ENCODE measurements at places on chromosomes 5 and 9.

- no peak for DNase-seq
Measured at GRCh38 chr5:111585291-111585690, 73.0 kb upstream of the STARD4 start.

DNA sequence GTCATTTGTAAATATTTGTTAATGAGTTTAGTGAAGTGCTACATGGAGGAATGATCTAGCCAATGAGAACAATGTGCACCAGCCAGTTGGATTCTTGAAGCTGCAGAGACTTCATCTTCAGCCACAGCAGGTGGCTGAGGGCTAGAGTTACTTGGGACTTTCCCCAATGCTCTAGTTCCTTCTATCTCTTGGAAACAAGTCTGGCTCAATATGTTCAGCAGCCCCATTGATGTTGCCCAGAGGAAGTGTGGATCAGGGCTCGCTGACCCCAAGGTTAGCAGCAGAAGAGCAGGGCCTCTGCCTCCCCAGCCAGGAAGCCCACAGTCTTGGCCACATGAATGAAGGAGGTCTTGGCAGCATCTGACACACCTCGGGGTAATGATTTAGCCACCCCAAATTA lies 117.5 kb downstream of the SLC1A3 start:
- DNase-seq: no peak

DNA sequence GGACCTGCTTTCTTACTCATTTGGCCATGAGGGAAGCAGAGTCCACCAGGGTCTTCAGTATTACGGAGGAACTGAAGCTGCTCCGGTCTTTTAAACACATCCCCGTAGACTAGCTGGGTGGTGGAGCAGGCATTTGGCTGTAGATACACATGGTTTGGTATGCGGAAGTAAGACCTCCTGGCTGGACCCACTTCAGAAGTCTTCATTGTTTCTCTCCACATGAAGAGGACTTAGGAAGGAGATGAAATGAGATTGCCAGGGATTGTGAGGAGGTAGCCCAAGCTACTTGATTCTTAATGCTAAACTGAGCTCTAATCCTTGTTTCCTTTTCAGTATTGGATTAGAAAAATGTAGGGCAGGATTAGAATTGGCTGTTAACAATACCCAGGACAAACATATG lies 32.9 kb downstream of the STXBP1 start:
- DNase-seq: no peak

- DNase-seq: no peak
Measured at GRCh38 chr5:38603691-38604090, 47.2 kb upstream of the LIFR start.

DNA sequence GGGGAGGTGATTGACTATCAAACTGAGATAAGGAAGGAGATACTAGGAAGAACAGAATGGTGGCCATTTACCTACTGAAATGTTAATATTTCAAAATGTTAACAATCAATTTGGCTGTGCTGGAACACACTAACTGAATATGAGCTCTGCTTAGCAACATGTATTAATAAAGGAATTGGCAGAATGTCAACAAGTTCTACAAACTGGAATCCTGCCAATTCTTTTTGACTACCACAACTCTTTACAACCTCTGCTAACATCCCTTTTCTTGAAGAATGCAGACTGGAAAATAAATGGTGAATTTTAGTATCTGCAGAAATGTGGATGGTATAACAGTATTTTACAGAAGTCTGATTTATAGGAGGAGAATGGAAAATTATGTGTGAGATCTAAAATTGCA lies 446.4 kb downstream of the ISL1 start:
- DNase-seq: no peak

DNA sequence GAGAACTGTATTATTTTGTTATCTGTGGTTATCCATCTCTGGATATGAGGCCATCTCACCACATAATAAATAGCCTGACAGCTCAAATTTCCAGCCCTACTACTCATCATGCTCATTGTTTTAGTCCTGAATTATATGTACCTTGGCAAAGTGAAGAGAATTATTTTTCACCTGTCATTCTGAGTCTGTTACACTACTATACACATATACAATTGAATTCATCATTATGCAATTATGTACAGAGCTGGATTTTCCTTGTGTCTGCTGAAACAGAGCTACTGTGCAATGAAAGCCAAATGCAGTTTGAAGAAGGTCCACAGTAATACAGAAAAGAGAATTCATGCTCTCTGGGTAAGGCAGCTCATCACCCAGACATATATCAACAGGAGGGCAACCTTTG lies 28.5 kb downstream of the ESM1 start:
- DNase-seq: no peak

DNA sequence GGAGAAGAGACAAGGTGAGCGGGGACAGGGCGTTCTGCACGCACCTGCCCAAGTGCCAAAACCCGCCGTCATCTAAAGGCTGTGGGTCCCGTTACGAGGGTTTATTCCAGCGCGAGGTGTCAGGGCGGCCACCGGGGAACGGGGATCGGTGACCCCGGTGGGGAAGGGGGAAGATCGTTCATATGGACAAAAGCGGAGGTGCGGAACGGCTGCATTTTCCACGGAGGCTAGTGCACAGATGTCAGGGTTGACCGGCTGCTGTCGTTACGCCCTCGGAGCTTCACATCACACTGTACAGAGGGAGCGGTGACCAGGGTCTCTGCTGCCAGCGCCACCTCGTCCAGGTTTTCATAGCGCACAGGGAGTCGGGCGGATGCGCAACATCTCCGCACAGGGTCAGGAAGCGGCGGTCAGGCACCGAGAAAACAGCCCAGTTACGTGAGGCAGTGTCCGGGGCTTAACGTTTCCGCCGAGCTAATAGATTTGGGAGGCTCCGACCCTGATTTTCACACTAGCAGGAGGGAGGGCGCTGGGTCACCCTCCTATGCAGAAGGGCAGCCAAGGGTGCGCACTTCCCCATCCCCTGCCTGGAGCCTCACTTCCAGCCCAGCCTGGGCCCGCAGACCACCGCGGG lies 13.5 kb downstream of the BTNL9 start:
- DNase-seq: no peak

DNA sequence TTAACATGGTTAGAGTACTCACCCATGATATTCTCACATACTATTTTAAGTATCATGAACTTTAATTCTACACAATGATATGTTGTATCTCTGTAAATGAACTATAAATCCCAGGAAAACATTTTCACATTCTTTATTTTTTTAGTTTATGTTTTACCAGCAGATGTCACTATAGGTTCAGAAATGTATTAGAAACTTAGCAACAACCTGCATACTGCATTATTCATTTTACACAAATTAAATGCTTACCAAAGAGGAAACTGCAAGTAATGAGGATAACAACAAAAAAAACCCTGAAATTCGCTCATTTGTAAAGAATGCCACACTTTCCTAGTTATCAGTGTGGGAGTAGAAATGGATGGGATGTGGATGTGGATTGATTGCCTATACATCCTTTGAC lies 217.5 kb upstream of the OTULINL start:
- DNase-seq: no peak

DNA sequence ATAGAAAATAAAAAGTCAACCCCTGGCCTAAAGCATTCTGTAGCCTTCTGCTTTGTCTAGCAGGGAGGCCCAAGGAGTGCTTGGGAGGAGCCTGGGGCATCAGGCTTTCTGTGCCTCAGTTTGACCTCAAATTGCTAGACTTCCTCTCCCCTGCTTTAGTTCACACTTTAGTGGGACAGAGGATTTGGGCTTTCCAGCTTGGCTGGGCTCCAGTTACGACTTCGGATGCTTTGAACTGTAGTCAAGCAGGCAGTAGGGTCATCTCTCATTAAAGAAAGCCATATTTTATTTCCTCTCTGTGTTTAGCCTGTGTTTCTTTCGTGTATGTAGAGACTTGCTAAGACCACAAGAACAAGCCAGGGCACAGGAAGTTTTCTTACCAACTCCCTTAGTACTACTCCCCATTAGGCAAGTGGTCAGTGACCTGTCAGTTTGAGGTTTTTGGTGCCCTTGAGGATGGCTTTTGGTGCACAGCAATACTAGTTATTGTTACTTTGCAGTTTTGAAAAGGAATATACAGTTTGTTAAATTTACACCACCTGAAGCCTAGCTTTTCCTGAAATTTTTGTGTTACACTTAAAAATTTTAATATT lies 334.7 kb downstream of the NDUFS4 start:
- DNase-seq: no peak

GRCh38 chr9:129573977-129574376 lies 46.9 kb downstream of the C9orf50 start:
- no peak for DNase-seq

DNA sequence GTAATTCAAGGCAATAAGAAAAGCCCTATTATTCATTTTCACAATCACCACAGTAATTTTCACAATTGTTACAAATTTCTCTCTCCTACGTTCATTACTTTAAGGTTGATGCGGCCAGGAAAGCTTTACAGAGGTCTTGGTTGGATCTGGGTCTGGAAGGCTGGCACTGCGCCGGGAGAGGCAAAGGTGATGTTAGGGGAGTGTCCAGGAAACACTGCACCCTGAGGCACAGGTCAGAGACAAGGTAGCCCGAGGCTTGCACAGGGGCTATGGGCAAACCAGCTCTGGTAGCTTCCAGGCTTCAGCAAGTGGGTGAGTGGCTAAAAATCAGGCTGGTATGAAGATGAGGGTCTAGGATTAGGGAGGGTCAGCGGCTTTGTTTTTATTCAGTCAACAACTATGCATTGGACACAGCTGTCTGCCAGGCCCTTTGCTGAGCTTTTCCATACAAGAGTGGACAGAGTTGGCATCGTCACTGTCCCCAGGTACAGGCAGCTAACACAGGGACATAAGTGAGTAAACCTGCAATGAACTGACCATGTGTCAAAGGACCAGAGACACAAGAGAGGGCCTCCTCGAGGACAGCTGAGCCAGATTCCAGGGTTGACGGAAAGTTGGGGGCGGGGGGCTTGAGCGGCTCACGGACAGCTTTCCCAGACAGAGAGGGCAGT lies 12.4 kb upstream of the TENT4A start:
- no peak for DNase-seq

DNA sequence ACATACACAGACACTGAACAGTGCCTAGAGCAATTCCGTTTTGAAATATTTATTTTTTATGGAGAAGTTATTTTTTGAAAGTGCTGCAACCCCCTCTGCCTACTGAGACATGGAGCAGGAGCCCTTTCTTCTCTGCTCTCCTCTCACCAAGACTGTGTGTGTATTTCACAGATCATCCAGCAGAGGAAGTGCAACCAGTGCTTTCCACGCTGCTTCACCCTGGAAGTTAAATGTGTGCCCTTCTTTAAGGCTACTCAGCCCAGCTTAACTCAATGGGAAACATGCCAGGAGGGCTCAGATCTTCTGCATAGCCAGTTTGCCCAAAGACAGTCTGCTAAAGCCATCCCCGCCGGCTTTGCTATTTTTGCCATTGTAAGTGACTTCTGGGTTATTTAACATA lies 606.3 kb downstream of the TLE1 start:
- DNase-seq: no peak

DNA sequence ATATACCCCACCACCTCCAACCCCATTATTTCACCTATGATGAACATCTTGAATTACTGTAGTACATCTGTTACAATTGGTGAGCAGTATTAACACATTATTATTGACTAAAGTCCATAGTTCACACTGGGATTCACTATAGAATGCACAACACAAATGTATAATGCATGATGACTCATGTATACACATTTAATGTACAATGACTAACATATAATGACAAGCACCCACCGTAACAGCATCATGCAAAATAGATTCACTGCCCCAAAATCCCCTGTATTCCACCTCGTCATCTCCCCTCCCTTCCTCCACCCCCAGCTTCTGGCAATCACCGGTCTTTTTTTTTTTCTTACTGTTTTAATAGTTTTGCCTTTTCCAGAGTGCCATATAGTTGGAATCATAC lies 47.1 kb upstream of the NEK6 start:
- no peak for DNase-seq

- DNase-seq: no peak
Measured at GRCh38 chr5:56550227-56550626, 265.1 kb upstream of the MAP3K1 start.

DNA sequence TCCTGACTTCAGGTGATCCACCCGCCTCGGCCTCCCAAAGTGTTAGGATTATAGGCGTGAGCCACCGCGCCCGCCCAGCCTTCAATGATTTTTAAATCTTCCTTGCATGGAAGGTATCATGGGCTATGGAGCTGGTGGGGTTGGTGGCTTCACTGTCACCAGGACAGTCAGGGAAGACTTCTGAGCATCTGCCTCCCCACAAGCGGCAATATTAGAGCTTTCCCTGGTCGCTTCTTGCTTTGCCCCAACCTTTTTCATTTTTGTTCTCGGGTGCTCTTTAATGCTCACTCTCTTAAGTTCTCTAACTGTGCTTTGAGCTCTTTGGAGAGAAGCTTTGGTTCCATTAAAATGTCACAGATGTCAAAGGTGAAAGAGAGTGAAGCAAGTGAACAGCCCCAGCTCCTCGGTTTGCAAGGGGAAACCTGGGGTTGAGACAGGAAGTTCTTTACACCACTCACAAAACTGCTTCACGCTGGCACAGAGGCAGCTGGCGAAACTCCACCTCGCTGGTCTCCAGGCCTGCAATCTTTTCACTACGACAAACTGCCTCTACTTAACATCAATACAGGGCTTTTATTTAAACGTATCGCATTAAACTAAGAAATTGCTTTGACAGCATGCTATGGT lies 142.5 kb upstream of the RETREG1 start:
- no peak for DNase-seq

GRCh38 chr5:159449925-159450324 lies 119.6 kb upstream of the IL12B start:
- no peak for DNase-seq

DNA sequence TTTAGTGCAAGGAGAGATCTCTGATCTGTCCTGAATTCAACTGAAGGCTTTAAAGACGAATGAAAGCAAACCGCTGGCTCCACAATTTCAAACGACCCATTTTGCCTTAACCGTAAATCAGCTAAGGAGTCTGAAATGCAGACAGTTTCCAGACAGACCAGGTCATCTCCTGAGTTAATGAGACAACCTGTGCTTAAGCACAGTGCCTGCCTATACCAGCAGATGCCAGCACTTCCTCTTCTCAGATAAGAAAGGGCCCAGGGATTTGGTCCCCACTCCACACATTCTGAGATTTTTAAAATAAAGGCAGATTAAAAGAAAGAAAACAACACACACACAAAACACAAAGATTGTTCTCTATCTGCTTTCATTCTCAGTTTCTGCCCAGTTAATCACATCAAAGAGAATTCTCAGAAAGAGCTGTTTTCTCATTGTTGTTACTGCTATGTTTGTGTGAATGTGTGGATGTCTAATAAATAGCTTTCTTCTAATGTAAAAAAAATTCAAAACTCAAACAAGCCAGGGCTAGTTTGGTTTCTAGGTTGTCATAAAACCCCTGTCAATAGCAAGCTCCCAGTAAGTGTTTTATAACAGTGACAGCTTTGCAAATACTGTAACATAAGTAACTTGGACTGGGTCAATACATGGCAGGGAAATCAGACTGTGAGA lies 157.7 kb upstream of the SLC24A2 start:
- DNase-seq: no peak

DNA sequence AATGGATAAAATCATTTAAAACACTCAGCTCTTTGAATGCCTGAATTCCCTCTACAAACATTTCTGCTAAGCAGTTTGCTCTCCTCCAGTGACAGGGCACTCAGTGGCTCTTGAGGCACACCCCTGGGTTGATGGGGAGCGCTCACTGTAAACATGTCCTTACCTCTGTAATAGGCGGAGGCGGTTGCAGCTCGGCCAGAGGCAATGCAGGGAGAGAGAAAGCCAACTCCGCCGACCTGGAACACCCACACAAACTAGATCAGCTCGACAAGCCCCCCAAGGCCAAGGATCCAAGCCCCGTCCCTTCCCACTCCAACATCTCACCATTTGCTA lies 329 bp downstream of the CDC23 start:
- DNase-seq: no peak

Measured in activated T-helper 2 cell treated with anti-CD3 and anti-CD28 coated beads, Interferon-gamma antibody, Interleukin-2, Interleukin-4, amounts not matched to agents 10 μg/mL and 5 μg/mL and 100 μg/mL, durations not matched to agents 14 hours and 24 hours and 36 hours (primary cell).